GDM1 (cell line): ENCODE measurements at places on chromosomes 13 and 19.

- no peak for DNase-seq
Measured at GRCh38 chr19:5172859-5173630, 167.6 kb downstream of the PTPRS start.

DNA sequence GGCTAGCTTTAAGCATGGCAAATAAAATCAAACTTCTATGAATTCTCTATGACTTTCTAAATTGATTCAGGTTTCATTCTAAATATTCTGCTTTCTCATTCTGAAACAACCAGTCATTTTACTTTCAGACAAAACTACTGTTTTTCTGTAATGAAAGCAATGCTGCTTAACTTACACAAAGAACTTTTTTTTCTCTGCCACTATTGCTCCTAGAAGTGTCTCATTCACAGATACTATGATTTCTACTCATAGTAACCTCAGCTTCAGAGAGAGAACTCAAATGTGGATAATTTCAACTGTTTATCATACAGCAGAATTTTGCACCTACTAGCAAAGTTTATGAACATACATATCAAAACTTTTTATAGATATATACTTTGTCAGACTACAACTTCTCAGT is 724.6 kb downstream of the SLITRK5 start:
- no peak for DNase-seq

DNA sequence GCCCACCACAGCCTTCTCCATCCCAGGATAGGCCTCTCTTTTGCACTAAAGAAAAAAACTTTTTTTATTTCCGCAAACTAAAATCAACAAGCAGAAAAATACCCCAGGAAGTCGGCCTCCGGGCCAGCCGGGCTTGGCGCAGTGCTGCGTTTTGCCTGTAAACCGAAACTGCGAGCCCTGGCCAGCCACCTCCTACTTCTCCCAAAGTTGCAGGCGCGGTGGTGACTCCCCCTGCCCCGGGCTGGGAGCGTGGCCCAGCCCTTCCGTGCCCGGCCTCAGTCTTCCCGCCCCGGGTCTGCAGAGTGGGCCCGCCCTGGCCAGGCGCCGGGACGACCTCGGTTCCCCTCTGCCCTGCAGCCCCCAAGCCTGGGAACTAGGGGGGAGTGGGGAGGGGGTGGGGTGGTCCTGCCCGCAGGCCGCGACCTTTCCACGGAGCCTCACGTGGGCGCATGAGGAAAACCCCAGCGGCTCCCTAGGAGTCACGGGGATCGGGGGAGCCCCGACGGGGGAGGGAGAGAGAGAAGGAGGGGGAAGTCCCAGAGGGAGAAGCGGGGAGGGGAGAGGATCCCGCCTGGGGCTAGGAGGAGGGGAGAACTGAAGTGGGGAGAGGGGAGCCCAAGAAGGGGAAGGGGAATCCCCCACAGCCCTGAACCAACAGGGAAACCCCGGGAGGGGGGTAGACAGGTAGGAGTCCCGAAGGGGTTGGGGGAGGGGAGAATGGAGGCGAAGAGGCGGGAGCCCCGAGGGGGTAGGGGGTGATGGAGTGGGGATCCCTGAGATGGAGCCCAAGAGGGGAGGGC is 3.0 kb downstream of the GADD45B start:
- peak; percentile 25 for DNase-seq

- DNase-seq, result peak; percentile 71
Measured at GRCh38 chr19:46784262-46785053, 3.9 kb downstream of the SLC1A5 start.

DNA sequence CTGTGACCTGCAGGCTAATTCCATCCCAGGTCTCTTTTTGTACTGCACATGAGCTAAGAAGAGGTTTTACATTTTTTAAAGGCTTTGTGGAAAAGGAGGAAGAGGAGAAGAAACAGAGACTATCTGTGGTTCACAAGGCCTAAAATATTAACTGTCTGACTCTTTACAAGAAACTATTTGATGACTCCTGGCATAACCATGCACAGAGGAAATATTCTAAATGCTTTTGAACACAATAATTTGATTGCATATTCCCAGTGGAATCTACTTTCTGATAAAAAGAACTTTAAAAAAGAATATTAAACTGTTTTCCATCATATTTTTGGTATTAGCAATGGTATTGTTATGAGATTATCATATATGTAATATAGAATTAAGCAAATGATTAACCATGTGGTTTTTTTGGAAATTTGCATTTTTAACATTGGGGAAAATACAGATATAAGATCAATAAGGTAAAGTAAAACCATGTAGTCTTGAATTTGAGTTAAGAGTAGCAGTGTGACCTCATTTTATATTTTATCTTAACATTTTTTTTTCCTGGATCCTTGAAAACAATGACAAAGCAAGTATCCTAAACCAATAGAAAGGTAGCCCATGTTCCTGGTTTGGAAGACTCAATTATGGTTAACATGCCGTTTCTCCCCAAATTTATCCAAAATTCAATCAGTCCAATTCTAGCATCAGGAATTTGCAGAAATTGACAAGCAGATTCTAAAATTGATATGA is 251.0 kb downstream of the UQCRFS1 start:
- DNase-seq, result no peak

- DNase-seq, result no peak
Measured at GRCh38 chr13:76860706-76861105, 25.5 kb downstream of the KCTD12 start.

DNA sequence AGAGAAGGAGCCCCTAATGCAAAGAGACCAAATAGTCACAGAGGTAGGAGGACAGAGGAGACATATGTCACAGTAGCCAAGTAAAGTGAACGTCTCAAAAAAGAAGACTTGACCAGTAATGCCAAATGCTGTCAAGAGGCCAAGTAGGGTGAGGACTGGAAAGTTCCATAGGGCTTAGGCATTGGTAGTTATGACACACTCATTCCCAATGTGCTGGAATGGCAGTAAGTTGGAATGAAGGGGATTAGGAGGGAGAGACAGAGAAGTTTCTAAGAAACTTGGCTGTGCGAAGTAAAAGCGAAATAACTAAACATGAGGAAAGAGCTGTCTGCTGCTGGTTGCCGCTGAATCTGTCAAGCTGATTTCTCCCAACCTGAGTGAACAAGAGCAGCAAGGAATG is 14.9 kb upstream of the FRY start:
- DNase-seq, result no peak

DNA sequence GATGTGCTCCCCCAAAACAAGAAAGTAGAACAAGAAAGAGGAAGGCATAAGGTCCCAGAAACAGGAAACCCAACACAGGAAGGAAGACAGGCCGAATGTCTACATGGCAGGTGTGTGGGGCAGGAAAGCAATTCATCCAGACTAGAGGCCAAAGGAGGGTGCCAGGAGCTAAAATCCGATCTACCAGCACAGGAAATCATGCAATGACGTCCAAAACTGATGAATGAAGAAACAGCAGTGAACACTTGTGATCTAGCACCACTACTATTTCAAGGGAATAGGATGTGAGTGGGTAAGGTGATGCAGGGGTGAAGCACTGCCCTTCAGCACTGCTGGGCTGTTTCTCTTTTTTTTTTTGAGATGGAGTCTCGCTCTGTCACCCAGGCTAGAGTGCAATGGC is 59.1 kb downstream of the DOCK9 start:
- DNase-seq, result peak; percentile 73

GRCh38 chr13:36090592-36090991 is 40.6 kb downstream of the DCLK1 start:
- DNase-seq, result no peak

DNA sequence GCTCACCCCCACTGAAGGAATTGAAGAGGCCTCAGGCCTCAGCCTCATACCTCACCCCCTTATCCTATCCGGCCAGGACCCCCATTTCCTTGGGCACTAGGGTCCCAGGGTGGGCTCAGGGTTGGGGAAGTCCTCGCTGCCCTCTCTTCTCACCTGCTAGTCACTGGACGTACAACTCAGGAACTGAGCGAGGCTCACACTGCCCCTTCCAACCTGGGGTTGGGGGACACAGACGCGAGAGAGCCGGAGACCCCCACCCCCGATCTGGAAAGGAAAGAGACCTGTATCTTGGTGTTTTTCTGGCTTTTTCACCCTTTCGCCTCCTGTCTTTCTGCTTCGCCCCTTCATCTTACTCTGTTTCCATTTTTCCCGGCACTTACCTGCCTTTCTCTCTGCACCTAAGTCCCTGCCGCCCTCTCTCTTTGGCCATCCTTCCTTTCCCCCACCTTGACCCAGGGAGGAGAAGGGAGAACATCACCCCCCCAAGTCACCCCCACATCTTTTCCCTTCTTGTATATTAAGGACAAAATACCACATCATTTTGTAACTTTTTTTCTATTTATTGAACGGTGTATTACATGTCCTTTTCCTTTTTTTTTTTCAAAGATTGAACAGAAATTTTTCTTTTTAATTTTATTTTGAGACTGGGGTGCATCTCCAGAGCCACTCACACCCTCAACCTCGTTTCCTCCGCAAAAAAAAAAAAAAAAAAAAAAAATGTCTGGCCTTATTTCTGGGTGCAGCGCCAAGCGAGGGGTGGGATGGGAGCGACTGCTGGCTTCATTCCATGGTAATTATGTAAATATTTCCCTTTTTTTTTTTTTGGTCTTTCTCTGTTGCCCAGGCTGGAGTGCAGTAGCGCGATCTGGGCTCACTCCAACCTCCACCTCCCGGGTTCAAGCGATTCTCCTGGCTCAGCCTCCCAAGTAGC is 36.6 kb downstream of the ZSWIM4 start:
- DNase-seq, result no peak

DNA sequence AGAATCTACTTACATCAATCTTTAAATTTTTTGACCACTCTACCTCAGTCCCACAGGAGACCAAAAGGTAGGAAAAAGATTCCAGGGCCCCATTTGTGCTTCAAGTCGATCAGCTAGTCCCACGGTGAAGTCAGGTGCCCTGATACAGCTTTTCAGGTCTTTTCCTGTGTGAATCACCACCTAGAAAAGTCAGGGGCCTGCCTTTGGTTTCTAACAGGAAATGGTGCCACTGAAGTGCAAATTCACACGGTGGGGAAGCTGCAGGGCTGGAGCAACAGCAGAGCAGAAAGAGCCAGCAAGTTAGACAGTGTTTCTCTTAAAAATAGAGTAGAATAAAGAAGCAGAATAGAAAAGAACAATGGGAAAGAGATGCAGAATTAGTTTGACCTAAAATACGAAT is 107.5 kb downstream of the KLF12 start:
- no peak for DNase-seq

- DNase-seq, result no peak
Measured at GRCh38 chr13:23571431-23571830, 1.2 kb downstream of the TNFRSF19 start.

DNA sequence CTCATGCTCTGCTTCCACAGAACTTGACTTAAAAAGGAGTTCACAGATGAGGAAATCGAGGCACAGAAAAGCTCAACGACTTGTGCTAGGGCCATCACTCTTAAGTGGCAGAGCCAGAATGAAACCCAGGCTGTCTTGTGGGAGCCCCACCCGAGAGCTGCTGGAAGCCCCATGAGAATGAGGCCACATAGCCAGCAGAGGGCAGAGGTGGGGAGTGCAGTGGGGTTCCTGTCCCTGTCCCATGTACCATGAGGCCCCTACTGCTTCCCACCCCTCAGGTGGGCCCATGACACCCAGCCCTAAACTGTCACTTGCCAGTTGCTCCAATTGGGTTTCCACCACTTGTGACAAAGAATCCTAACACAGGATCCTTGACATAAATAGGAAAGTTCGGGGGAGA is 175.9 kb downstream of the IRS2 start:
- peak; percentile 43 for DNase-seq

- no peak for DNase-seq
Measured at GRCh38 chr19:54178581-54179261, 5.8 kb upstream of the TMC4 start.

DNA sequence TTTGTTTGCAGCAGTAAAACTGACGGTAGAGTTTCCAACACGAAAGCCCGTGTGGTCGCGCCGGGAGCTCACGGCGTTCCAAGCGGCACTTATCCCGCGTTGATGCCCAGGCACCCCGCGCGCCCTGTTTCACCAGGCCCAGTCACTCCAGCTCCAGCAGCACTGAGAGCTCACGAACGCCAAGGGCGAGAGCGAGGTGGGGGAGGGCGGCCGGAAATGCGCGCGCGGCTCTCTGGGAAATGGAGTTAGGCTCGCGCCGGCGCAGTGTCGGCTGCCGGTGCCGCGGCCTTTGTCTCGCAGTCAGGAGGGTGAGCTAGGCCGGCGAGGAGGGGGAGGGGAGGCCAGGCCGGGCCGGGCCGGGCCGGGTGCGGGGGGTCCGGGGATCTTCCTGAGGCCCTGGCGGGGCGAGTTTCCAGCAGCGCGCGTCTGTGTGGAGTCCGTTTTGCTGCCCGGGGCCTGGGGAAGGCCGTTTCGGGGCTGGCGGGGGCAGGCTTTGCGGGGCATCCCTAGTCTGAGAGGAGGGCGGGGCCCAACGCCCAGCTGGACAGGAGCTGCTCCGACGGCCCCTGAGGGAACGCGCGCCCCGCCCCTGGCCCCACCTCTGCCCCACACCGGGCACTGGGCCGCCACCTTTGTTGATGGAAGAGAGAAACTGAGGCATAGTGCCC is at the start of gene ZNF135:
Gene ZNF135, plus strand, starts transcription at position 280 of the 668 bp plus-strand sequence. CDS start 721 bp downstream, outside the sequence.
- DNase-seq, result no peak

- no peak for DNase-seq
Measured at GRCh38 chr19:33219261-33219815, 6.3 kb downstream of the SLC7A10 start.

GRCh38 chr19:48244281-48244680 is 11.4 kb downstream of the CARD8 start:
- peak; percentile 11 for DNase-seq

DNA sequence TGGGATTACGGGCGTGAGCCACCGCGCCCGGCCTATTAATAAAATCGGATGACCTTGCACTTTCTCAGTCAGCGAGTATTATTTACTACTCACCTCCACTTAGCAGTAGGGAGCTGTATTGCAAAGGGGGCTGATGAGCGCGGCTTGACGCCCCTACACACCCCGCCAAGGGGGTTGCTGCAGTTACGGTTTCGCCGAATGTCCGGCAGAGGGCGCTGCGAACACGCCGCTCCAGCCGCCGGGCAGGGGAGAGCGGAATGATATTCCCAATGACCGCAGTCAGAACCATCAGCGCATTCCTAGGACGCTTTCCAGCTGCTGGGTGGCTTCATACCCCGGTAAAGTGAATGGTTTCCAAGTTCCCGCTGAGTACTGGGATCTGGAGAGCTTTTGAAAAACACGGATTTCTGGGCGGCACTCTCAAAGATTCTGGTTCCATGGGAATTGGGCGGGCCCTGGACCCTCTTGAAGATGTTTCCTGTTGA is 30.0 kb upstream of the TPT1 start:
- DNase-seq, result peak; percentile 21

DNA sequence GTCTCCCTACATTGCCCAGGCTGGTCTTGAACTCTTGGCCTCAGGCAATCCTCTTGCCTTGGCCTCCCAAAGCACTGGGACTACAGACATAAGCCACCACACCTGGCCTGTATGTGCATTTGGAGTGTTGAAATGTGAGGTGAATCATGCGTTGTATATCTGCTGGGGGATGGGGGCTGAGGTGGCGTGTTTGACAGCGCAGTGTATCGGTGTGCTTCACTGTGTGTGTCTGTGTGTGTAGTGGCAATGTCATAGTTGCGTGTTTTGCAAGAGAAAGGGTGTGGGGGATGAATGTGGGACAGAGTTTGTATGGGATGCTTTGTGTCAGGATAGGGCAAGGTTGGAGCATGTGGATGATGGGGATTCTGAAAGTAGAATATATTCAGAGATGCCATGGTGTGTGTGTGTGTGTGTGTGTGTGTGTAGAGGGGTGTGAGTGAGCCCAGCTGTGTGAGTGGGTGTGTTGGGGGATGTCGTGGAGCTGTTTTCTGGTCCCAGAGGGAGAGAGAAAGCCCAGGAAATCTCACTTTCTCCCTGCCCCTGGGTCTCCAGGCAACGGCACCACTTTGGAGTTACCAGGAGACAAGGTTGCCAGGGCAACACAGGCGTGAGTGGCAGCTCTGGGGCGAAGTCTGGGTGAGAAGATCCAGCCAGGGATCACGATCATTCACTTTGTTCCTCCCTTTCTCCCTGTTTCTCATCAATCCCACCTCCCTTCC is 1.1 kb upstream of the SWSAP1 start:
- DNase-seq, result no peak

GRCh38 chr13:67128136-67128535 is 102.0 kb downstream of the PCDH9 start:
- no peak for DNase-seq
